ENCODE measurements at places on chromosomes 12 and 14.

- DNase-seq, result no peak
These were observed 223.4 kb downstream of the GLT1D1 start for GRCh38 chr12:129076441-129077320.

DNA sequence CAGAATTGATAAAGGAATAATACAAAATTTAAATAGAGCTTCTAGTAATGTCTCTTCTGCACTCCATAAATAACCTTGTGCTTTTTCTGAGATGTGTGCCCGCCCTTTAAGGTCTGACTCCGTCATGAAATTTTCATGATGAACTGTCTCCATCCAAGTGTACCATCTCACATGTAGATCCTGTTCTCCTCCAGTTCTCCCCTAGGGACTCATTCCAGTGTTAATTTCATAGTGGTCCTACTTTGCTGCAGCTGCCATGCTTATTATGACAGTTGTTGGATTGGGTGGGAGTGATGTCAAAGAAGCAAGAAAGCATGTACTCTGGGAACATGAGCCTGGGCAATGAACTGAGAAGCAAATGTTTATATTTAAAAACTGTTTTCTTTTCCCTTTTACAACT, 442.5 kb upstream of the PDE3A start:
- no peak for DNase-seq

- no peak for DNase-seq
These were observed 1.1 kb downstream of the CCDC85C start for GRCh38 chr14:99602788-99603415.

- no peak for DNase-seq
These were observed 34.9 kb downstream of the EVL start for GRCh38 chr14:100100032-100100703.

DNA sequence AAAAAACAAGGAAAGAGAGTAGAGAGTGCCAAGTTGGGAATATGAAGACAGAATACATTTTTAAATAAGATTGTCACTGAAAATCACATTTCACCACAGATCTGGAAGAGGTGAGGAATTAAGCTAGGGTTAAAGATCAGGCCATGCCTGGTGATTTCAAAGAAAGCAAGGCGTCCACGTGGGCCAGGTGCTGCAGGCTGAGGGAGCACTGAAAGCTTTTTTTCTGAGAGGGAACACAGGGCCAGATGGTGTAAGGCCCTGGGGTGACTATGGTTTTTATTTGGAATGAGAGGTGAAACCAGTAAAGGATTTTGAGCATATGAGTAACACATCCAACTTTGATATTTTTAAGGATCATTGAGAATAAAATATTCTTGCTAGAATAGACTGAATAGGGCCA, 20.9 kb downstream of the SYT1 start:
- DNase-seq, result no peak

DNA sequence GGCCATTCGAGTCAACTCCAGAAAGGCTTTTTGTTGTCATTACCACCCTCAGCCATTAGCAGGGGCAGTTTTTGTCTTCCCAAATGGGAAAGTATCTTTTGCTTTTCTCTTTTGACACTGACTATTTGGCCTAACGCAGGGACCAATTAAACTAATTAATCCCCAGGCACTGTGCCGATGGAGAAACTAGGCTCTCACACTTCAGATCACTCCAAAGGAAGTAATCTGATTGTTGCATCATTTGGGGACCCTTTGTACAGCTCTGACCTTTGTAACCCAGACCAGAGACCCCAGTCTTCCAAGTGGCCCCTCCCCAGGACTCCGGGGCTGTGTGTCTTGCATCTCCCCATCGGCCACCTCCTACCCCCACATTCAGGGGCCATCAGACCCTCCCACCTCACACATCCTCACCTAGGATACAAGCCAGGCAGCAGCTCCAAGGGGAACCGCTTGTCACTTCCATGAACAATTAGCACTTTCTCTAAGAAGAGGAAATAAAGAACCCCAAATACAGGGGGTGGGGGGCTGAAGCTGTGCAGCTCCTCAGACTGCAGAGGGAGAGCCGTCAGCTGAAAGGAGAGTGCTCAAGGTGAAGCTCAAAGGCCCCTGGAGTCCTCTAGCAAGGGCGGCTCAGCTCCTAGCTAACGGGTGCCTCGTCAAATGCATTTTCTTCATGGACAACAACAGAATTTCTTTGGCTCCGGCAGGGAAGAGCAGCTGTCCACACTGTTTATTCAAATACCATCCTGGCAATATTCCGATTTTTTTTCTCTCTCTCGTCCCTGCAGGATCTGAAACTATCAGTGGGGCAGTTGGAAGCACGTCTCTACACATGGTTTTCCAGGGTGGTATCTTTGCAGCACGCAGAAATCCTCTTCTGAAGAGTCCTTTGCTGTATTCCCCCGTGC, 64.3 kb upstream of the DIO3 start:
- DNase-seq, result no peak

DNA sequence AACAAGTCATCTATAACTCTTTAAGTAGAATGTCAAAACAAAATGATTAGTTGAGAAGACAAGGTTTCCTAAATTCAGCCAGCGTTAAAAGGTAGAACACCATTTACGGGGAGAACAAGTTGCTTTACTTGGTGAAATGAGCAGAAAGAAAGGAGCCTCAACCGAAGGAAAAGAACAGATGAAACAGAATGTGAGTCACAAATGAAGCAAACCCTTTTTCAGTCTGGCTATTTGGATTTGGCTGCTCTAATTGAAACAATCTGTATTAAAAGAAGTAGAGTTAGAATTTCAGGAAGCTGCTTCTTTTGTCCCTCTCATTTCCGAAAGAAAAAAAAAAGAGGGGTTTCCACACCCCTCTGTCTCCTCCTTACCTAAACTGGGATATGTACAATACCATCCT, 34.6 kb downstream of the CEP128 start:
- peak; percentile 13 for DNase-seq

GRCh38 chr12:18101043-18101442, 11.1 kb upstream of the RERGL start:
- DNase-seq, result no peak

- DNase-seq, result no peak
These were observed 12.3 kb upstream of the TMED10 start for GRCh38 chr14:75188520-75189268.

- DNase-seq, result no peak
These were observed 501.2 kb downstream of the GALC start for GRCh38 chr14:87491816-87492215.

DNA sequence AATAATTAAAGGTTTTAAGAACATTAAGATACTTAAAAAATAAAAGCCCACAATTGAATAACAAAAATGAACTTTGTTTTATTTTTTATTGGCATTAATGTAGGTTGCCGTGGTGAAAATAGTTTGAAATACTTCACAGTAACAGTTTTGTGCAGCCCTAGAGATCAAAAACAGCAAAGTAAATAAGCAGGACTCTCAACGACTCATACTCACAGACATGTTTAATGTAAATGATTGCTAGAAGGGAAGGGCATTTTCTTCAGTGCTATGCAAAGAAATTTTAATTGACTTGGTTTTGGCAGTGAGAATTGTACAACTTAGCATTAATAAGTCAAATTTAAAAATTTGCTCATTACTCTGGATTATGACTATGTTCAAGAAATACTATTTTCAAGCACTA, 16.0 kb downstream of the TRMT5 start:
- DNase-seq, result no peak

DNA sequence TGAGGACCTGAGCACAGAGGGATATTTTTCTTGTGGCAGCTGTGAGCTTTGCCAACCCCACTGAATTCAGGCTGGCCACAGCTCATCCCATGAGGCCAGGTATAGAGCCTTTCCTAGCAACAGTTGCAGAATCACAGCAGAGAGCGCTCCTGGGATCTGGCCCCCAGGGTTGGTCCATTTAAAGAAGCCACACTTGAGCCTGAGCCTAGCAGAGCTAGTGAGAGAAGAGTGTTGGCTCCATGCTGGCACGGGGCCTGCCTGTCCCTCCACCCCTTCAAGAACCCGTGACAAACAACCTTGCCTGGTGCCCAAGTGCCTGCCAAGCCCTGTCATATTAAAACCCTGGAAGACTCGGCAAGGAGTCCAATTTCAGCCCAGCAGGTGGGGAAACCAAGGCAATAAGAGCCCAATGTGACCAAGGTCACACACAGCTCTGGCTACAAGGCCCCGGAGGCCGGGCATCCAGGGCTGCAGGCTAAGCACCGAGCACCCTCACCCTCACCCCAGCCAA, 91.6 kb downstream of the LRRC74A start:
- no peak for DNase-seq

DNA sequence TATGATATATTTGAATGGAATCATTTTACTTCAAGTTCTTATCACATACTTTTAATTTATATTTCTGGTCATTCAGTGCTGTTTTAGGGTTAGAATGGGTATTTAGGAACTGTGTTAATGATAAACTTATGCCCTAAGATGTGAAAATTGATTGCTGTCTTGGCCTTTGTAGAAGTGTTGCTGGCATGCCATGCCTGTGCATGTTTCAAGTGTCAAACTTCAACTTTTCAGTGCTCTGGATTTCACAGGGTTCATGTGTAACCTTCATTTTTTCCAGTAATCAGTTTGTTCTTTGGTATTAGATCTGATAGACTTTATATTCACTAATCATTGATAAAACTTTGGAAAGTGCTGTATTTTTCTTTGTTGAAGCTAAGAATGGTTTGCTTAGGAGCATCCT, 36.6 kb downstream of the YLPM1 start:
- DNase-seq, result no peak

All from HFFc6 (cell line).